Mesothelial cell of epicardium (in vitro differentiated cells): ENCODE measurements at places on chromosomes 2 and 18. TPM values are rescaled to one million over a fixed set of nuclear protein-coding genes. Genes with fewer than 3 reads are reported as not detected.

GRCh38 chr2:3151153-3151918 lies 226.3 kb downstream of the EIPR1 start:
- DNase-seq = no peak

TCF23 gene
- total RNA-seq = 0.04 TPM in 1 of 3 replicates, not detected in the others

- DNase-seq = no peak
Observed at GRCh38 chr2:144357623-144358373, 162.1 kb downstream of the ZEB2 start.

GRCh38 chr2:101956465-101957438 lies 35.0 kb upstream of the IL1R2 start:
- no peak for DNase-seq

ME2 gene
- total RNA-seq = 32.8 to 37.3 TPM (median 35.8 TPM) in 3 replicates

DNA sequence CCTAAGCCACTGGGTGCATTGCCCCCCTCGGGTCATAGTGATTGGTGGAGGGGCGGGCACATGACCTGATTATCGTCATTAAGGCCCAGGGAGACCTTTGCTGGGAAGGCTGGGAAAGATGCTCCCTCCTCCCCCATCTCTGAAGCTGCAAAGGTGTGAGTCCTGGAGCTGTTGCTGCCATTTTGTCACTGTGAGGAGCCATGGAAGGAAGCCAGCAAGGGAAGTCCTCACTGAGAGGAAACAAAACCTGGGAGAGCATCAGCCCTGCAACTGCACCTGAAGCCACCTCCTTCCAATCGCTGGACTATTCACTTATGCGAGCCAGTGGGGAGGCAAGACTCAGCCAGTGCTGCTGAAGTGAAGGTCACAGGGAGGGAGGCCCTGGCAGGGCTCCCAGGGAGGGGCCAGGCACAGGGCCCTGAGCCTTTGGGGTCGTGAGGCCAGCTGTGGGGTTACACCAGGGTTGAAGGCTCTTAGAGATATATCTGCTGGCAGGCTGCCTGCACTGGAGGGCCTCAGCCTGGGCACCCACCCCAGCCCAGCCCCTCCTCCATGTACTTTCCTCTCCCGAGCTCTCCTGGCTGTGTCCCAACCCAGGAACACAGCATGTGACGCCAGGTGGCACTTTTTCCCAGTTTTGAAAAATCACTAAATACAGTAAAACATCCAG lies 10.7 kb upstream of the FAHD2A start:
- DNase-seq = no peak

DNA sequence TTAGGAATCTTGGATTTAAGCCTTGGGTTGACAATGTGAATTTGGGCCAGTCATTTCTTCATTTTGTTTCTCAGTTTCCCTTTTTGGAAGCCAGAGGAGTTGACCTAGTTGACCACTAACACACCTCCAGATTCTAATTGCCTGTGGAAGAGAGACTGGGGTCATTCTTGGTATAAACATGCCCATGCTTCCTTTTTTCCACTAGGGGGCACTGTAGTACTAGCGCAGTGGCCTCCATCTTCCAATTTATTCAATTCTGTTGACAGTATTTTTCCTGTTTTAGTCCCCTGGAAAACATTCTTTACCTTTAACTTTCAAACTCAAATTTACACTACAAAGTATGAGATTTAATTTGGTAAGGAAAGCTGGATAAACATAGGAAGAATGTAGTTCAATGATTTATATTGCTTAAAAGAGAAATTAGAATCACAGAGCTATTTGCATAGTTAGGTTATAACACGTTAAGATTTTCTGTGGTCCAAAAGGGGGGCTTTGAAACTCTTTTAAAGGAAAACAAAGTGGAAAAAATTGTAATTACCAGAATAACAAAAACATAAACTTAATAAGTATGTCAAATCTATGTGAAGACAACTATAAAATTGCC lies 57.5 kb upstream of the AGPS start:
- no peak for DNase-seq

DNA sequence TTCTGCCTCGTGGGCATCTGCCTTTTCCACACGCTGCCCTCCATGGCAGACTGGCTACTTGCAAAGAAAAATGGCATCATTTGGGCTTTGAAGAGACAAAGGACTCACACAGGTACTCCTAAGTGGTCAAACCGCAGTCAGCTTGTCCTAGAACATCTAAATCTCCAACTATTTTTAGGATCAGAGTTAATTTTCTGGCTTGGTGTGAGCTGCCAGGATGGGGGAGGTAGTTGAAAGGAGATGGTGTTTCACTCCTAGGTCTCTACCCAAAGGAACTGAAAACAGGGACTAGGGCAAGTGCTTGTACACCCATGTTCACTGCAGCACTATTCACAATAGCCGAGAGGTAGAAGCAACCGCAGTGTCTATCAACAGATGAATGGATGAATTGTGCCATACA lies 107.9 kb upstream of the ATL2 start:
- no peak for DNase-seq

GRCh38 chr2:126368758-126369157 lies 287.2 kb upstream of the GYPC start:
- DNase-seq = no peak

DNA sequence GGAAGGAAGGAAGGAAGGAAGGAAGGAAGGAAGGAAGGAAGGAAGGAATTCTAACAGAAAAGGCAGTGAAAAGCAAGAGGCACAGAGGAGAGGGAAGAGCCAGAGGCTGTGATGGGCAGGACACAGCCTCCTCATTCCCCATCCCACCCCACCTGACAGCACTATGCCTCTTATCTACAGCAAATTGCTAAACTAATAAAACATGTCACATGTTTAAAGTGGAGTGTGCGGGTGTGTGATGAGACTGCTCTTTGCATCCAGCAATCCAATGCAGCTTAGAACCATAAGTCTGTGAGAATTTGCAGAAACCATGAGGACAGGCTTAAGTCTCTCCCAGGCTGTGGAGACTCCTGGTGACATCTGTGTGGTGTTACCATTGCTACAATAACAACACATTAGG lies 108.4 kb upstream of the ALK start:
- DNase-seq = no peak

DNA sequence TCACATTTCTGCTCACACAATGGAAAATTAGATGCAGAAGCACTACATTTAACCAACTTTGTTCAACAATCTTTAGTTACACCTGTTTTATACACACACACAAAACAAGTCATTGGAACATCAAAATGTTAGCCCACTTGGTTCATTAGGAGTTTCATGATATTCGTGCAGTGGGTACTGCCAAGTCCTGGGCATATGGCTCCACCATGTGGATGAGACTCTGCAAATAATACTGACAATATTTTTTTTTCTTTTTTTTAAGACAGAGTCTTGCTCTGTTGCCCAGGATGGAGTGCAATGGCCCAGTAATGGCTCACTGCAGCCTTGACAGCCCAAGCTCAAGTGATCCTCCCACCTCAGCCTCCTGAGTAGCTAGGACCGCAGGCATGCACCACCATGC lies 34.5 kb upstream of the GRB14 start:
- DNase-seq = no peak

GRCh38 chr2:171703574-171704347 lies 16.5 kb downstream of the DYNC1I2 start:
- DNase-seq = no peak

DNA sequence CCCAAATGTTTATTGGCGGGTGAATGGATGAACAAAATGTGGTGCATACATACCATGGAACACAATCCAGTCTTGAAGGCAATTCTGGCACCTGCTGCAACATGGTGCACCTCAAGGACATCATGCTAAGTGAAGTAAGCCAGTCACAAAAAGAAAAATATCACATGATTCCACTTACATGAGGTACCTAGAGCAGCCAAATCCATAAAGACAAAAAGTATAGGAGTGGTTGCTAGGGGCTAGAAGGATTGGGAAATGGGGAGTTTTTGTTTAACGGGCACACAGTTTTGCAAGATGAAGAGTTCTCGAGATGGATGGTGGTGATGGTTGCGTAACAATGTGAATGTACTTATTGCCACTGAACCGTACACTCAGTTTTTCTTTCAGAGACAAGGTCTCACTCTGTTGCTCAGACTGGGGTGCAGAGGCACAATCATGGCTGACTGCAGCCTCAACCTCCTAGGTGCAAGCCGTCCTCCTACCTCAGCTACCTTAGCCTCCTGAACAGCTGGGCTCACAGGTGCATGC lies 90.9 kb upstream of the CERS6 start:
- DNase-seq = no peak

GRCh38 chr2:30522421-30522820 lies 75.4 kb downstream of the LCLAT1 start:
- DNase-seq = no peak

OBSL1 gene
- total RNA-seq = 307 to 319 TPM (median 316 TPM) in 3 replicates

GRCh38 chr2:60495041-60495625 lies 58.3 kb downstream of the BCL11A start:
- no peak for DNase-seq

CDH7 gene
- 0.75 to 1.1 TPM (median 0.94 TPM) in 3 replicates for total RNA-seq

ZNF24 gene
- total RNA-seq = 55.3 to 61.4 TPM (median 58.0 TPM) in 3 replicates

GAL3ST2 gene
- 0.86 to 1.1 TPM (median 1.1 TPM) in 3 replicates for total RNA-seq

GRCh38 chr18:67425672-67426071 lies 90.8 kb downstream of the DSEL start:
- no peak for DNase-seq

- no peak for DNase-seq
Observed at GRCh38 chr2:100107440-100107839, 35.0 kb downstream of the AFF3 start.

NEMP2 gene
- 17.6 to 21.1 TPM (median 18.9 TPM) in 3 replicates for total RNA-seq

GRCh38 chr2:486371-486770 lies 190.8 kb downstream of the TMEM18 start:
- DNase-seq = no peak

- no peak for DNase-seq
Observed at GRCh38 chr2:178731300-178731699, 75.9 kb downstream of the TTN start.

GRCh38 chr2:171271971-171272436 lies 111.3 kb upstream of the TLK1 start:
- no peak for DNase-seq

DNA sequence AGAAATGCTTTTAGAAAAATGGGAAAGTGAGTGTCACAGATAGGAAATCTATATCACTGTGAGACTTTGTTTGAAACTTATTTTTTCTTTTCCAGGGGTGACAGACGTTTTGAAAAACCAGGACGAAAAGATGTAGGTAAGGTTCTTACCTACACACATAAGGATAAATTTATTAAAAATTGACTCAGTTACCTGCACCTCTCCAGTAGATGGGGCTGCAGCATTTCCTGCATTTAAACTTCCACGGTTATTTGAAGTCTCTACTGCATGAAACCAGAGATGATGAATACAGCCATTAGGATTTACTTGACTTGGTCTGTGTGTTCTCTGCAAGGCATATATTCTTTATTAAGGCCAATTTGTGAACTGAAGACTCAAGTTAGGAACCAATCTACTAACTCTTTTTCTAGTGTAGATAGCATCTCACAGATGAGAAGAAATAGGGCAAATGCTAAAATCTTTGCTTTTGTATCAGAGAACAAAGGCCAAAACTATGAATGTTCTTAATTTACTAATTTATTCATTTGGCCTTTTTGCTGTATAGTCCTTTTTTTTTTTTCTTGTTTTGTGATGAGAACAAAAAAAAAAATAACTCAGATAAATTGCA lies 15.0 kb downstream of the KCNJ13 start:
- DNase-seq = no peak

DNA sequence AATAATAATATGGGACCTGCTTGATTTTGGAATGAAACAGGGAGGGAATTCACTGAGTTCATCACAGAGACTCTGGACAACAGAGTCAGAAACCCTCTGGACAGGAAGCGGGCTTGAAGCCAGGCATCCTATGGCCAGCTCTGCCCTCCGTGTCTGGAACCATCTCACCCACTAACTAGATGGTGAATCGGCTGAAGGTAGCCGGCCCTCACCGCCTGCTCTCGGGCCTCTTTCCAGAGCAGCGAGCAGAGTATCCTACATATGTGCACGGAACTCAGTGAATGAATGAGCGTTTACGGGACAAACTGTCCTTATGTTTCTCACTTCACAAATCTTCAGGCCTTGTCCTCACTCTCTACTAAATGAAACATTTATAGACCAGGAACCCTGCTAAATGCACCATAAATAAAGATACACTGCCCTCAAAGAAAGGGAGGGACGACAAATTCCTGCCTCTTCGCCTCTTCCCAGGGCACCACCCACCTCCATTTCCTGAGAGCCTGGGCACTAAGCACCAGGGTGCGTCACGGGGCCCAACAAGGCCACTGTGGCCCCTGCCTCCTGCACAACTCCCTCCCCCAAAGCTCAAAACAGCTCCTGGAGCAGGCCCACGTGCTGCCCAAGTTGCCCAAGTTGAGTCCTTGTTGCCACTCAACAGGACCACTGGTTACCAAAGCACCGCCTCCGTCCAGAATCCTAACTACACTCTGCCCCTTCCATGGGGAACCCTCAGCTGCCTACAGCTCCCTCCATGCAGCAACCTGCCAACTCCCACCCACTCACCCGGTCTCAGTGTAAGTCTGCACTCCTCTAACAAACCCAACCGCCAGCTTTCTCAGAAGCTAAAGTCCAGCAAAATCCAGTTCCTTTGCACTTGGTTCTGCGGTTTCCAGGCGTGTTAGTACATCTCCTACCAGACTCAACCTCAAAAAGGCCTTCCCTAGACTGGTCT lies 1.7 kb downstream of the TBC1D8 start:
- no peak for DNase-seq

- no peak for DNase-seq
Observed at GRCh38 chr2:205482399-205483081, 199.8 kb upstream of the NRP2 start.

GRCh38 chr18:3803350-3803749 lies 353.4 kb downstream of the TGIF1 start:
- DNase-seq = no peak

DNA sequence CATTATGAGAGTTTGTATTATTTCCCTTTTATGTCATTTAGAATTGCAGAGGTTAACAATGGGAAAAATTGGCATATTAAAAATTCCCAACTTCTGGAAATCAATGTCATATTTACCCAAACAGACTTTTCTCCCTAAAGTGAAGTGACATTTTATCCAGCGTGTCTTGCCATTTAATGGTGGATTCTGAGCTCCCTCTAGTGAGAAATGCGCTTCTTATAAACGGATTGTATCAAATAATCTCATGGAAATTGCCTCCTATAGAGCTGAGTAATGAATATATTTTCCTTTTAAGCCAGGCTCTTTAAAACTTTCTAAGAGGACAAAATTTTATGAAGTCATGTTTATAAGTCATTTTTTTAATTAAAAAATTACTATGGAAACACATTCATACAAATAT lies 5.7 kb upstream of the GCFC2 start:
- no peak for DNase-seq

DNA sequence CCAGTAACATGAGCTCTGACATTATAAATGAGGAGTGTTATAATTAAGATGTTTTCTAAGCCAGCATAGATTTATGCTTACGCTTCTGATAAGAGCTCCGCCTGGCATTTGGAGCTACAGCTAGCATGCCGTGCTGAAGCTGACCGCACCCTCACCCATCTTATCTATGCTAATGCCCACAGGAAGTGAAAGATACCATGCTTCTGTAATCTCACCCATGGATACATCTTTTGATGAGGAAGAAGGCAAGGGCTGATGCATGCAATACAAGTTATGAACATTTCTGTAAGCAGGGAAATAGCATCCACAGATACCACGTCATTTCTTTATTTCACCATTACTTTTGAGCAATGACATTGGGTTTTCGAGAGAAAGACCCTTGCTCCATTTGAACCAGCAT lies 82.3 kb downstream of the ARL4C start:
- no peak for DNase-seq
